ENCODE measurements at places on chromosomes 4 and X.

GRCh38 chrX:108221301-108221864 is 129.8 kb downstream of the ATG4A start:
- no peak for DNase-seq

- no peak for DNase-seq
Measured at GRCh38 chr4:168241953-168242352, 76.6 kb downstream of the DDX60 start.

- no peak for DNase-seq
Measured at GRCh38 chr4:14864365-14865030, 137.8 kb upstream of the CPEB2 start.

- DNase-seq, result peak; percentile 34
Measured at GRCh38 chr4:187618701-187619281, 376.8 kb upstream of the ZFP42 start.

DNA sequence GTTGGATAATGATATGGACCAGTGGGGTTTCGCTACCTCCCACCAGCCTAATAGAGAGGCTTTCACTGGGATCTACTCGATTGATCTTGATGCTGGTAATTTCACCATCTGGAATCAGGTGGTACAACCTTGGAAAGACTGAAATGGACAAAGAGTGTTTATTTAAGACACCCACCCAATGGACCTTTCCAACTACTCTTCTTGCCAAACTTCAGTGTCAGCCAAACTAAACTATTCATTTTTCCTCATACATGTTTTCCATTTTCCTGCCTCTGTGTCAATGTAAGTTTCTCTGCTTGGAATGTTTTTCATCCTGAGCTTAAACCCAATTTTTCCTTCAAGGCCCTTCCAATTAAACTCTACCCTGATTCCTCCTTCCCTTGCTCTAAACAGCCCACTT is 92.6 kb downstream of the LNX1 start:
- no peak for DNase-seq

DNA sequence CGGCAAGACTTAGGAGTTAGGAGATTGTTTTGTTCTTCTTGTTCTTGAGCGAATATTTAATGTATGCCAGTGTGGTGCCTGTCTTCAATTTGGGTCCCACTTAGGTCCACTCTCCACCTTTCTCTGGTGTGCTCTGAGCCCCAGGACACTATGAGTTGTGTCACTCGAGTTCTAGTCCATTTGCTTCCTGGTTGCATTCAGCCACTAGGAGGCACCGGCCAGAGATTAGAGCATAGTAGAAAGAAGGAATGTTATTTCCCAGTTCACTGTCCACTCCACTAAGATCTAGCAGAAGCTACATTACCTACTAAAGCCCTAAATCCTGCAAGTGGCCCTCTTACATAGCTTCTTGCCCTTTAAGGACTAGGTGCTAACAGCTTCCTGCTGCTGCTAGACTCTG is 326.9 kb downstream of the NAF1 start:
- no peak for DNase-seq

DNA sequence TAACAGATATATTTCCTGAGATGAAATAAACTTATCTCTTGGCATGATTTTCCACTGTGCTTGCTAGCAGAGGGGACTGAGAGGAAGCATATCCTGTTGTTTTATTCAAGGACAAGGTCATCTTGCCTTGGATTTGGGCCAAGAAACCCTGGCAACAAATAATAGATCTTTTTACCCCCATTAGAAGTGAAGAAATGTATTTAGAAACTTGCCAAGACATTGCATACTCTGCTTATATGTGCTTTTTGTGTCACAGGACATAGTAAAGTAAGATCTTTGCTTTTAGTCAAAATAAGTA is 170.2 kb downstream of the RAPGEF2 start:
- no peak for DNase-seq

- peak; percentile 74 for DNase-seq
Measured at GRCh38 chr4:176778063-176778462, 14.7 kb downstream of the VEGFC start.

DNA sequence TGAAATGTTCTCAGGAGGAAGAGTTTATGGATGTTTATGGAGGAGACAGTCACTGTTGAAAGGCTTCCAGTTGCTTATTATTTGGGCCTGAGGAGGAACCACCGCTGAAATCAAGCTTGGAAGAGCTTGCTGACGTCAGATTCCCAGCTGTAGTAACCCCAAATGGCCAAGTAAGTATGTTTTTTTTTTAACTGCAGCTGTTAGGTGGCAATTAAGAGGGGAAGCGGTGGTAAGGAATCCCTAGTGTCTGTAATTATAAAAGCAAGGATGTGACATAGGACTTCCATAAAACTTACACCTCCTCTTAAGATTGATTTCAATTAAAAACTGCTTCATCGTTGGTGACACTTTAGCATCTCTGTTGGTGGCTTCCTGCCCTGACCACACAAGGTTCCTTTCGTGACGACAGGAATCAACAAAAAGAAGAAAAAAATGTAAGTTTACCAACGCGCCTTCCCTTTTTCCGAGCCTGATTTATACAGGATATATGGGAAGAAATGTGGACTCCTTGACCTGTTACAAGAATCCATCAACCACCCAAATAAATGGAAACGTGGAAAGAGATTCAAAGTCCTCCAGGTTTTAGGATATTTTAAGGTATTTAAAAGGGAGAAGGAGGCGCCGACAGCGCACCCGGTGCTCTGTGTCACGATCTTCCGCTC is 884 bp downstream of the RELL1 start:
- DNase-seq, result no peak

GRCh38 chr4:26015133-26015651 is 101.2 kb downstream of the SMIM20 start:
- DNase-seq, result peak; percentile 98

GRCh38 chrX:103519389-103519788 is at the start of gene RAB40A:
Gene RAB40A (minus strand): TSS chrX:103519489. CDS start chrX:103500756, 18,733 bp downstream.
- DNase-seq, result no peak

DNA sequence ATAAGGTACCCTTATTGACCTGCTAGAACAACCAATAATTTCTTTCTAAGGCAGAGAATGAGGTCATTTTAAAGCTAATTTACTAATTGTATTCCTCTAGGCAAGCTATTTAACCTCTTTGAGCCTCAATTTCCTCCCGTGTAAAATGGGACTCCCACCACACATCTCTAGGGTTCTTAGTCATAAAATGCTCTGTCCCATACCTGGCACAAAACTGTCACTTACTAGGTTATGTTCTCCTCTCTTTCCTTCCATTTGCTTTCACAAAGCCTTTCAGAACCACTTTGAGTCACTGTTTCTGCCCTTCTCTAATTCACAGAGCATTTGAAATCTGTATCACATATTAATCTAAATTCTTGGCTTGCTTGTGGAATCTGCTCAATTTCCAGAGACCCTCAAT is 2.4 kb upstream of the GPR82 start:
- no peak for DNase-seq

GRCh38 chr4:55947254-55947882 is 1.4 kb upstream of the CEP135 start:
- DNase-seq, result no peak

GRCh38 chrX:9604908-9605306 is 140.0 kb downstream of the TBL1X start:
- no peak for DNase-seq

DNA sequence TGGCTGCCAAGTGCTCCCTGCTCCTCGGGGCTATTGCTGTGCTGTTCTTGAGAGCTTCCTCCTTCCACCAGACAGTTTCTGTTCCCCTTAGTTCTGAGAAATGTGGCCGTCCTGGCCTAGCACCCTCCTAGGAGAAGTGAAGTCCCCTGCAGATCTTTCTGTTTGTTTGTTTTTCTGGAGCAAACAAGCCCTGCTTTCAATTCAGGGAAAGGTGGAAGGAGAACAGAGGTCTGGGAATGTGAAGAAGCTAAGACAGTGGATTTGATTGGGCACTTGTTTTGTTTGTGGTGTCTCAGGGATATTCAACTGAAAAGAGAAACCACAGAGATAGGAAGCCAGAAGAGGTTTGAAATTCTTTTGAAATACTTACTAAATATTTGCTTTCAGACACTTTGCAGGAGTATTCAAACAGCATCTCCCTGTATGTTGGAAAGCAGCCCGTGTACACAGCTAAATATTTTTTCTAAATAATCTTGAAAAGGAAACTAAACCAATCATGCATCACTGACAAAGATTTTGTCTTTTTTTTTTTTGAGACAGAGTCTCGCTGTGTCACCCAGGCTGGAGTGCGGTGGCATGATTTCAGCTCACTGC is 36.5 kb upstream of the PPM1K start:
- peak; percentile 64 for DNase-seq

DNA sequence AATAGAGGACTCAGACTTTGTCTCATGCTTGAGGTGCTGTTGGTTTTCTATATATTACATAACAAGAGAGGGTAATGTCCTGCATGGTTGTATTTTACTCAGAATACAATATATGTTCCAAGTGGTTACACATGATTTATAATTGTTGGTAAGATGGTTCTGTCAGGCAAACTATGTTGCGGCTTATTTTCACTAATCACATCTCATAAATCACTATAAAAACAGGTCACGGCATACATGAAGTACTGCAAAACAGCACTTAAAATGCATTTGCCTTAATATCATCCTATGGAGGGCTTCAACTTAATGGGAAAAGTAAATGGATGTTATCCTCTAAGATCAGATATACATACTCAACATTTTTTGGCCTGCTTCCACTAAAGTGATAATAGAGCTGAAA is 246.0 kb upstream of the ARSJ start:
- DNase-seq, result no peak

DNA sequence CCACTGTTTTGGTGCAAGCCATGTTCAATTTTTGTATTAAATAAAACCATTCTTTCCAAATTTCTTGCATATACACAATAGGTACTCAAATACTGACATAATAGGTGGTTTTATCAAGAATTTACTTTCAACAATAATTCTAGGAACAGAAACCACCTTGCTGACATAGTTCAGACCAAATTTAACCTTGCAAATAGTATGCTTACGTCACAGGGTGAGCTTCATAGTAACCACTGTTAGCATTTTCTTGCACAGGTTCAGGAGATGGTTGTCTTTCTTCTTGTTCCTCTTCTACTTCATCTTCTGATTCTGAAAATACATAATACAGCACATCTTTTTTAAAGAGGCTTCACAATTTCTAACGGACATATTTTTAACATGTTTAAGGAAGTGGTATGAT is 17.6 kb downstream of the G3BP2 start:
- no peak for DNase-seq

- peak; percentile 91 for DNase-seq
Measured at GRCh38 chr4:168737806-168738172, 240.9 kb downstream of the PALLD start.

DNA sequence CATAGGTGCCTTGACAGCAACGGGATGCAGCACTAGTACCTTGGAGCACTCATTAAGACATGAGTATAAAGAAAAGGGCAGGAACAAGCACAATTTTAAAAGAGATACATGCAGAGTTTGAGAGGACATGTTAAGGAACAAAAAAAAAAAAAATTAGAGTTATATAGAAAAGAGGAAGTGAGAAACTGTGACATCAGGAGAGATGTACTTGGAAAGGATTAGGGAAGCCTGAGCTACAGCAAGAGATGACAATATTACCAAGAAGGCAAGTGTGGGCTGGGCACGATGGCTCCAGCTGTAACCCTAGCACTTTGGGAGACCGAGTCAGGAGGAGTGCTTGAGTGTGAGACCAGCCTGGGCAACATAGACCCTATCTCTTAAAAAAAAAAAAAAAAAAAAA is 37.4 kb downstream of the GPR143 start:
- DNase-seq, result no peak

- DNase-seq, result no peak
Measured at GRCh38 chr4:48949086-48949485, 37.0 kb upstream of the CWH43 start.

GRCh38 chrX:66200050-66200664 is 36.1 kb downstream of the HEPH start:
- DNase-seq, result no peak

- DNase-seq, result peak; percentile 89
Measured at GRCh38 chr4:186037692-186038658, 31.0 kb upstream of the TLR3 start.

- DNase-seq, result peak; percentile 17
Measured at GRCh38 chr4:94419956-94420355, 31.8 kb upstream of the PDLIM5 start.

DNA sequence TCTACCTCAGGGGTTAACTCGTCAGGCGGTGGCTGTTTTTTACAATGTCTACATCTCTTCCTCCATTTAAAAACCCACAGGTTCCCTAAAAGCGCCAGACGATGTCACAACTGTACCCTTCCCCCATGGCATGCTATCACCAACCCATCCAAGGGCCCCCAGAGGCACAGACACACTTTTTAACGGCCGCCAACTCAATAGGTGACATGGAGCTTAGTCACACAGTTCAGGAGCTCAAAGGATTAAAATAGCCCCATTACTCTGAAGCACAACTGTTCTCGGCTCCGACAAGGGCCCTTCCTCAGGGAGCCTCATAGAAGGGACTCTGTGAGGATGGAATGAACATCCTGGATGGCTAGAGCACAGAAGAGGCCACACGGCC is 12.4 kb downstream of the SH3KBP1 start:
- DNase-seq, result no peak

DNA sequence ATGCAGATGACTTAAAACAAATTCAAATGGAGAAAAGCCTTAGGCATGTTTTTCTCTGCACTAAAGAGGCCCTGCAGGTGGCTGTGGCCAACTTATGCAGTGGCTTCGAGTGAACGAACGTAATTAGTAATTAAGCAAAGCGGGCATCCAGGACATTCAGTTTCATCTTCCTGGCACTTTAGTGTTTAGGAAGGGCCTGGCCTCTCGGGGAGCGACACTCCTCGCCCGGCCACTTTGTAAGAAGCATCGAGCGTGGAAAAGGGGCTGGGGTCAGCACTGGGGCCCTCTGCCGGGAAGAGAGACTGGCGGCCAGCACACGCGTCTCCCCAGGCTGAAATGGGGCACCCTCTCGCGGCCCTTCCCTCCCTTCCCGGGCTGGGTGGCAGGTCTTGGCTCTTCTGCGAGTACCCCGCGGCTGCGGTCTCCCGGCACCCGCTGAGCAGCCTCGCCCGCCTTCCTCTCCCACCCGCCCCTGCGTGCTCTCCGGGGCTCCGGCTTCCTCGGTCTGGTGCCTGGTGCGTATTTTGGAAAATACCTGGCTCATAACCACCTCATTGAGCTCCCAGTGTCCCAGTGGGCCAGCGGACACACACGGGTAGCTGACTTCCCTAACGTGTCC is 677 bp upstream of the CYP4V2 start:
- DNase-seq, result no peak

- peak; percentile 65 for DNase-seq
Measured at GRCh38 chr4:71009890-71010588, 16.6 kb downstream of the DCK start.

- DNase-seq, result no peak
Measured at GRCh38 chr4:74751856-74752255, 42.5 kb downstream of the BTC start.

- DNase-seq, result peak; percentile 61
Measured at GRCh38 chrX:106302304-106302703, 134.2 kb downstream of the PWWP3B start.

DNA sequence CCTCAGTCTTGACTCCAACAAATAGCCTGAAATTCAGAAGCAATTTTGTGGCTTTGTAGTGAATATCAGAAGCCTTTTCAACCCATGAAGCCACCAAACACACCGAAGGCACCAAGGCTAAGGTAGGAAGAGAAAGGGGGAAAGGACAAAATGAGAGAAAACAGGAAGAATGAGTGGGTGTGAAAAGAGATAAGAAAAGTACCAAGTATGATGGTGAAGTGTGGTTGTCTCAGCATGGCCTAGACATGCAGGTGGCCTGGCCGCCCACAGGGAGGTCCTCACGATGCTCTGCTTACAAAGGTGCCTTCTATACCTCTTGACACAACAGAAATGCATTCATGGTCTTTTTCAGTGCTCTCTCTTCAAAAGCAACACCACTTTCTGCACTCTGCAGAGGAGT is 34.9 kb downstream of the ACSL1 start:
- no peak for DNase-seq

- no peak for DNase-seq
Measured at GRCh38 chr4:161519611-161520010, 644.2 kb downstream of the FSTL5 start.
